Stimulated activated naive CD8-positive, alpha-beta T cell treated with anti-CD3 and anti-CD28 coated beads, Interleukin-15, Interleukin-2, amounts not matched to agents 100 U/mL and 50 U/mL, for 24 hours (primary cell): ENCODE measurements at places on chromosomes 7 and 10.
A peak's percentile ranks its signal among the peaks of the same experiment; 100 is the strongest.

GRCh38 chr7:5687936-5688630, 93.4 kb downstream of the RNF216 start:
- no peak for DNase-seq

DNA sequence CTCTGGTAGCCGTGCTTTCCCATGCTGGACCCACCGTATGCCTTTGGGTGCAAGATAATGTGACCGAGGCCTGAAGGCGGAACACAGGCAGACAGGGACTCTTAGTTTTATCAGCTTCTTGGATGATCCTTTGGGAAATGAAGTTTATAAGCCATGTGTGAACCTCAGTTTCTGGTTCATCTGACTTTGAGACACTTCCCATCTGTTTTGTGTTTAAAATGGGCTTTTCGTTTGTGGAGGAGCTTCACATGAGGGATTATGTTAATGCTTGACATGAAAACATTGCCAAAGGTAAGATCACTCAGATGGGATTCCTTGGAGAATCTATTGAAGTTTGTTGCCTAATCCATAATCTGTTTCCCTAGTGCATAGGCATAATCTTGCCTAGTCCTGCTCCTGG, 249.8 kb upstream of the LYZL1 start:
- no peak for DNase-seq

GRCh38 chr7:17991866-17992648, 35.6 kb downstream of the PRPS1L1 start:
- peak; percentile 36 for DNase-seq

- no peak for DNase-seq
Observed at GRCh38 chr7:121198502-121198901, 130.3 kb upstream of the WNT16 start.

GRCh38 chr7:126993626-126994213, 259.0 kb downstream of the GRM8 start:
- DNase-seq: no peak

DNA sequence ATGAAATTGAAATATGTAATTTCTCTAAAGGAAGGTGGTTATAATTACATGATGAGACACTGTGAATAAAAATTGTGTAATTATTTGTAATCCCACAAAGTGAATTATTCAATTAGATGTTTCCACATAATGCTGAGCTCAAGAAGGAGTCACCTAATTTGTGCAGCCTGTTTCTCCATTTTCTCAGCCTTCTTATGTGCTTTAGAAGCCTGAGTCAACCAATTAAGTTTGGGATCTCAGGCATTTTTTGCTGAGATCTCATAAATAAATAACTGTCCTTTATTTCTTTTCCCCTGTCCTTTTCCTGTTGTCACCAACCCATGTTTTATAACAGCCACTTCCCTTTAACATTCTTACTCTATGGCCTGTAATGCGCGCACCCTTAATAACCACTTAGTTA, 506.5 kb upstream of the SEMA3D start:
- no peak for DNase-seq

DNA sequence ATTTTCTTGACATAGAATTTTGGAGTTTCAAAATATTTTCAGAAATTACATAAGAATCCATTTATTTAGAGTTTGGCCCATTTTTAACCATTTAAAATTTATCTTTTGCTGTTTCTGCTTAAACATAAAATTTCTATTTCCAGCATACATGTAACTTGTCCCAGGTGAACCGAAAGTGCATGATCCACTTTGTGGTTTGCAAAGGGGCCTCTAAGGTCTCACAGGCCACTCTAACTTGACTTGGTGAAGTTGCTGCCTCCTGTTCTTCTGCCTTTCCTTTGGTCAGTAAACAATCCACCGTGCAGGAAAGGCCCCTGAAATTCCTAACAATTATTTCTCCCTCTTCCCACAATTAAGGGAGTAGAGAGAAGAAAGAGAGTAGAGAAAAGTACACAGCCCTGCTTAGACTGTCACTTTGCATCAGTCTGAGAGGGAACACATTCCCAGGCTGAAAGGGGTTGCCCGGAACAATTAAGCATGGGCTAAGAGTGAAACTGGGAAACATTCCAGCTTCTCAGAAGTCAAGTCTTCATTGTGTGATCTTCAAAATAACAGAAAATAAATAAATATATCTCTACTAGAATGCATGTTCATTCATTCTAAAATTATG, 79.5 kb upstream of the SEMA3A start:
- no peak for DNase-seq

DNA sequence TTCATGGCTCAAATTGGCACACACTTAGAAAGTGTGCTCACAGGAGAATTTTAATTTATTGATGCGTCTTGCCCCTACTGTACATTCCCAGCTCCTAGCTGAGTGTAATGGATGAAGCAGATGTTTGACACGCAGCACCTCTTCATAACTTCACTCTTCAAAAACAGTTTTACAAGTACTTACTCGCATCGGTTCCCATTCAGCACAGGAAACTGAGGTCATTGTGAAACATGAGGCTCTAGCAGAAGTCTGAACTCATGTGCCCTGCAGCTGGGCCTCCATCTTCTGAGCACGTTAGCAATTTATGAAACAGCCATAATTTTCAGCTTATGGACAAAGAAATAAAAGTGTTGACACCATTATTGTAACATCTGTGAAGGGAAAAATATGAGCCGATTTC, 558.9 kb upstream of the MGMT start:
- no peak for DNase-seq

DNA sequence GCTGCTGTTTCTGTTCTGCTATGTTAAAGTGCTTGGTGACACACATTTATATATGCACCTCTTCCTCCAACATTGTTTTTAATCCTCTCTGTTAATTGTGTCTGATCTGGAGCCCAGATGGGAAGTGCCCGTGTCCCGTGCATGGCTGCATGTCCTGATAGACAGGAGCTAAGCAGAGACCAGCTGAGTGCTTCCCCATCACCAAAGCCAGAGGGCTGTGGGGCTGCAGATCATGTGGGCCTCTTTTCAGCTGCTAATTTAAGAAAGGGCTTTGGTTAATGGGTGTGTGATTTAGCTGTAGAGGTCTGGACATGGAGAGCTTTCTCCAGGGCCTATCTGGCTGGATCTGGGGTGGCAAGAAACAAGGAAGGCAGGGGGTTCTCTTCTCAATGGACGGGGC, 96.5 kb upstream of the NPS start:
- no peak for DNase-seq

- no peak for DNase-seq
Observed at GRCh38 chr7:115679976-115680375, 350.6 kb downstream of the TFEC start.

- DNase-seq: no peak
Observed at GRCh38 chr10:15461353-15462108, 90.4 kb upstream of the FAM171A1 start.

- no peak for DNase-seq
Observed at GRCh38 chr10:103843045-103843444, 12.3 kb downstream of the SH3PXD2A start.

DNA sequence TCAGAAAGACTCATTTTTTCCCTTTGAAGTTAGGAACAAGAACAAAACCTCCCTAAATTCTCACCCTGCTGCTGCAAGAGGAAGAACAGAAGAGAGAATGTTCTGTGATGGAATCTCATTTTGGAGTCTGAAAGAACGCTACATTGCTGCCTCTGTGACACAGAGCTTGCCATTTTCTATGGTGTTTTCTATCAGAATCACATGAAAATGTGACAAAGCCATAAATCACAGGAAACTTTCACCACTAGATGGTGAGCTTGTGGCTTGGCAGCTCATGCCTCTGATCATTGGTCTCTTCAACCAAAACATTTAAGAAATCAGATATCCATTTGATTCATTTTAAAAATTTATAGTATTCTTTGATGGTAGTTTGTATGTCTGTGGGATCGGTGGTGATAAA, 82.9 kb downstream of the CADPS2 start:
- no peak for DNase-seq

- DNase-seq: no peak
Observed at GRCh38 chr10:85614981-85615380, 751.6 kb downstream of the GRID1 start.

DNA sequence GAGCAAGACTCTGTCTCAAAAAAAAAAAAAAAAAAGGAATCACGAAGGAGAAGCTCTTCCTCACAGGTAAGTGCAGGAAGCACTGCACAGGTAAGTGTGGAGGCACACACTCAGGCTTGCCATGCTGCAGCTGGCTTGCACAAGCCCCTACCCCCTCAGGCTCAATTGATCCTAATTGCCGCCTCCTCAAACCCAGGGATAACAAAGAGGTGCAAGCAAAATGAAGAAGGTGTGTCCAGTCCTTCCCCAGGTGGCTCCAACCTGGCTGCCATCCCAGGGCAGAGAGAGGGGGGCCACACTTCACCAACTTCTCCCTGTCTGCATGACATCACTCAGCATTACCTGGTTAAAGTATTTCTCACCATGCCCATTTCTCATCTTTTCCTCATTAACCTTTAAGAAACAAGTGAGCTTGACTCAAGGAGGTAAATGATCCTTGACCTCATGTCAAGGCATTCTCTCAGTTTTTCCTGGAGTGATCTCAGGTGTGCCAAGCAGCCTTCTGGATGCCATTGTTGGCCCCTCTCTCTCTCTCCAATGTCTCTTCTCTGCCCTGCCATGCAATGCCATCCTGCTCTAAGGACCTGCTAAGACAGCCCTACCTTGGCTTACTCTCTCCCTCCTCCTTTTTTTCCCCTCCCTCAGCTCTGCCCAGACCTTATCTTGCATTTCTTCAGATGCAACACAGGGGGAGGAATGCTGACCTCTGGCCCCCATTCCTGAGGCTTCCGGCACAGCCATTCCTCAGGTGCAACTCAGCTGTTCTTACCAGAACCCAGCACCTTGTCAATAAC, 13.0 kb upstream of the TRPV6 start:
- DNase-seq: no peak

GRCh38 chr10:96227206-96227605, 44.2 kb downstream of the BLNK start:
- DNase-seq: no peak

DNA sequence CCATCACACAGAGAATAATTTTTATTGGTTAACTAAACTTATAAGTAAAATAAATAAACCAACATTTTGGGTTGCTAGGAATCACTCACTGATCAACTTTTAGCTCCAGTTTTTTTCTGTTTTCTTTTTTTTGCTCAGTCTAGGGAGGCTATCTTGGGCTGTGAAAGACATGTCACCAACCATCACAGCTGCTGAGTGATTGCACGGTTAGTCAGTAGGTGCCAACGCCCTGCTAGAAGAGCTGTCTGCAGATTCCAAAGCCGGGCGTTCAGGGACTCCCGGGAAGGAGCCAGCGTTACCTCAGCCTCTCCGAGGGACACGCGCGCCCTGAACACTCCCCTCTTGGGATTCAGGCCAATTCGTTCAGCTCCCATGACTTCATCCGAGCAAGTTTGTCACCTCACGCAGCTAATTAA, 604 bp upstream of the STAM start:
- DNase-seq: no peak

DNA sequence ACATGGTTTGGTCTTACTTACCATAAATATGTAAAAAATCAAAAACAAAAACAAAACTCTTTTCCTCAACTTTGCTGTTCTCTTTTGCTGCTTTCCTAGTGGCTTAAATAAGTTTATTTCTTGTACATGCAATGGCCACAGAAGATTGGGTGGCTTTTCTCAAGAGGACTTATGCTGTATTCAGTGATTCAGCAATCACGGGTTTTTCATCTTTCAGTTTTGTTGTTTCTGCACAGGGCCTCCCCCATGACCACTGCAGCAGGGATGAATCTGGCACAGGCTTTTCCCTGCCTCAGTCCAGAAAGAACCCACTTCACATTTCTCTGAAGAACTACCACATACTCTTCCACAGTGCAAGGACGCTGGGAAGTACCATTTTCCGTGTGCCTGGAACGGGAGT, 355.0 kb downstream of the RNLS start:
- DNase-seq: no peak

- no peak for DNase-seq
Observed at GRCh38 chr7:96359876-96360275, 38.0 kb upstream of the SLC25A13 start.

DNA sequence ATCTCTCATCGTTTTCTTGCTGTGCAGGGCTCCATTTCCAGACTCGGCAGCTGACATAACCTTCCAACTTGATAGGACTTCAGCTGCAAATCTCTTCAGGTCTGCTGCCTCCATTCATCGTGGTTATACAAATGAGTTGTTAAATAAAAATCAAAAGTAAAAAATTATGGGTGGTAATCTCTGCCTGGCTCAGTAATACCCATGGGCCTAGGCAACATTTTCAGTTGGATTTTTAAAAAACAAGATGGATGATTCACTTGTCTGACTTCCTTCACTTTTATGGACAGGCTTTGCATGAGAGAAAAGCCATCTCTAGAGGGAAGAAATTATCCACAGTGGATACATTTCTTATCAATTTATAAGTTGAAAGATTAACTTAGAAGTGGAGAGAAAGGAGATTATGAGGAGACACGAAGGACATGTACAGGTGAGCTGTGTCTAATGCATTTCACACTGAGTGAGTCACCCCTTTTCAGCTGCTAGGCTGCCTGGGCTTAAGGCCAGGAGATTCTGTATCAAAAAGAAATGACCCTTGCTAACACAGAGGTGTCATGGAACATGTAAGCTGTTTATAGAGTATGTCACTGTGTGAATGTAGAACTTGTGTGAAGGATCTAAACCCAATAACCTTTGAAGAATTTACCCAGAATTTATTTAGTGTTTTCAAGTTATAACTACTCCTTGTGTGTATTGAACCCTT, 495.1 kb downstream of the AUTS2 start:
- no peak for DNase-seq

GRCh38 chr7:102450242-102450641, 14.4 kb downstream of the ALKBH4 start:
- peak; percentile 51 for DNase-seq

DNA sequence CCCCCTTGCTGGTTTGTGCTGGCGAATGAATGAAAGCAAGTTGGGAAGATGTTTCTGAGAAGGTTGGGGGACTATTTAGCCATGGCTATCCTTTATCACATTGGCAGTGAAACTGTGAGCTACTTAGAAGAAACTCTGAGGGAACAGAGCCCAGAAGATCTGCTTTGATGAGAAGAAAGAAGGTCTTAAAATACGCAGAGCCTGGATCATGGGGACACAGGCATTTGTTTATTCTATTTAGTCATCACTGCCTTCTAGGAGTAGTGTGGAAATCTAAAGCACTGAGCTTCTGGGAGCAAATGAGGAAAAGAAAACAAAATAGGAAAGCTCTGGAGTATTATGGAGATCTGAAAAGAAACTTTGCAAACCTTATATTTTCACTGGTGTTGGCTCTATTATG, 28.5 kb downstream of the CPED1 start:
- DNase-seq: no peak
